BE2C (cell line): ENCODE measurements at places on chromosomes 13 and 19.

- no peak for DNase-seq
Measured at GRCh38 chr19:49567861-49568441, 12.4 kb downstream of the NOSIP start.

- no peak for DNase-seq
Measured at GRCh38 chr13:77728265-77729125, 31.0 kb downstream of the SLAIN1 start.

DNA sequence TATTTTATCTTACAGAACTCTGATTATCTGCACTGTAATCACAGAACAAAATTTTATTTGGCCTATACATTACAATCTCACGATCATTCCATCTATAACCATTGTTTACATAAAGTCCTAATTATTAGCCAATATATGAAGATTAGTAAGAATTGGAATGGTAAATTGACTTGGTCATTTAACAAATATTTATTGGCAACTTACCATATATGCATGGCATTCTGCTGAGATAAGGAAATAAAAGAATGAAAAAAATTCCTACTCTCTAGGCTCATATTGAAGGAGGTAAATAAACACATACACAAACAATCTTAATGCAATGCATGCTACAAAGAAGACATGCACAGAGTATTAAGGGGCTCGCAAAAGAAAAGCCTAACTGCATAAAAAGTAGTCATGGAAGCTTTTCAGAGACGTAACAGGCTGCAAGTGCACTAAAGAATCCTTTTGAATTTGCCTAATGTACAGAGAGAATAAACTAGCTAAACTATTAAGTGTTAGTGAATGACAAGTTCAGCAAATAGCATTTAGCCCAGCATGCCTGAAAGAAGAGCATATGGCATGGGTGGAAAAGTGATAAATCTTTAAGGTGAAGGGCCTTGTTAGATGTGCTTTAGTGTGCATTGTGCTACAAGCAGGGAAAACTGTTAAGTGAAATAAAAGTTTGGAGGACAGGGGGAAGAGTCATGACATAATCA is 1131.1 kb downstream of the PCDH9 start:
- no peak for DNase-seq

DNA sequence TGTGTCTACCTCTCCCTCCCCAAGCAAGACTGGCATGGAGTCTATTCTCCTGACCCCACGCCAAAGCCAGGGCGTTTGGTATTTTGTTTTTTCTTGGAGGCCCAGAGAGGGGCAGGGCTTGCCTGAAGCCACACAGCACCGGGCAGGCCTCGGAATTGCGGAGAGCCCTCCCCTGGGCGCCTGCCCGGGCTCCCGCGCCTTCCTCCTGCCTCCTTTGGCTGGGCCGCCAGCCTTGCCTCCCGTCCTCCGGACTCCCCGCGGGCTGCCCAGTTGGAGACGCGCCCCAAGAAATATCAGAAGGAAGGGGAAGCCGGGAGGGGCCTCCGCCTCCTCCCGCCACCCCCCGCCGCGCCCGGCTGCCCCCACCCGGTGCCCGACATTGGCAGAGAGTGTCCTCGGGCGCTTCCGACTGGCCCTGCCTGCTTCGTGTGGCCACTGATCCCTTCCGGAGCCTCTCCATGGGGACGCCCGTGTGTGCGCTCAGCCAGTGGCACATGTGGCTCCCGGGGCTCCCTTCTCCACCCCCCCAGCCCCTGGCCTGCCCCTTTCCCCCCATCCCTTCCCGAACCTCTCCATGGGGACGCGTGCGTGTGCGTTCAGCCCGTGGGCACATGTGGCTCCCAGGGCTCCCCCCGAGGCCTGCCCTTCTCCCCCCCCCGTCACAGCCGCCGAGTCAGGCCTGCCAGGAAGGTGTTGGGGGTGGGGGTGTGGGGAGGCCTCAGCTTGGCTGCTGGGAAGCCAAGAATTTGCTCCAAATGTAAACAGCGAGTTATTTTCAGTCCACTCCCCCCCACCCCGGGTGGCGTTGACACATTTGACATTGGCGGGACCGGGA is 37.3 kb downstream of the NFIC start:
- no peak for DNase-seq

DNA sequence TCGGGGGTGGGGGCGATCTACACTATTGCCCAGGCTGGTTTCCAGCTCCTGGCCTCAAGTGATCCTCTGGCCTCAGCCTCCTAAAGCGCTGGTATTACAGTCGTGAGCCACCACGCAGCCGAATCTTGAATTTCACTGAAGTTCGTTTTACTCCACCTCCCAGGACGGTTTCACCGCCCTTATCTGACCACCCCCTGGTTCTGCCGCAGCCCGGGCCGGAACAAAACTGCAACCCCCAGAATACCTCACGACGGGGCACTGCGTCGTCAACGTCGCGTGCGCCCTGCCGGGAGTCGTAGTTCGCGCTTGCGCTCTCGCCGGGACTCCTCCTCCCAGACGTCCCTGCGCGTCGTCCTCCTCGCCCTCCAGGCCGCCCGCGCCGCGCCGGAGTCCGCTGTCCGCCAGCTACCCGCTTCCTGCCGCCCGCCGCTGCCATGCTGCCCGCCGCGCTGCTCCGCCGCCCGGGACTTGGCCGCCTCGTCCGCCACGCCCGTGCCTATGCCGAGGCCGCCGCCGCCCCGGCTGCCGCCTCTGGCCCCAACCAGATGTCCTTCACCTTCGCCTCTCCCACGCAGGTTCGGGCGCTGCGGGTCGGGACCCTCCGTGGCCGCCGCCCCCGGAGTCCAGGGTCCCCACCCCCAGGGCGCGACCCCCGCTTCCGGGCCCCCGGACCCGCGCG is at the start of gene ATP5F1D:
TSS of gene ATP5F1D (plus strand) at position 335 of the 679 bp plus-strand sequence. CDS start at position 435, 100 bp downstream.
- DNase-seq, result peak; percentile 96

- DNase-seq, result peak; percentile 15
Measured at GRCh38 chr19:6801485-6802086, 29.1 kb downstream of the VAV1 start.

DNA sequence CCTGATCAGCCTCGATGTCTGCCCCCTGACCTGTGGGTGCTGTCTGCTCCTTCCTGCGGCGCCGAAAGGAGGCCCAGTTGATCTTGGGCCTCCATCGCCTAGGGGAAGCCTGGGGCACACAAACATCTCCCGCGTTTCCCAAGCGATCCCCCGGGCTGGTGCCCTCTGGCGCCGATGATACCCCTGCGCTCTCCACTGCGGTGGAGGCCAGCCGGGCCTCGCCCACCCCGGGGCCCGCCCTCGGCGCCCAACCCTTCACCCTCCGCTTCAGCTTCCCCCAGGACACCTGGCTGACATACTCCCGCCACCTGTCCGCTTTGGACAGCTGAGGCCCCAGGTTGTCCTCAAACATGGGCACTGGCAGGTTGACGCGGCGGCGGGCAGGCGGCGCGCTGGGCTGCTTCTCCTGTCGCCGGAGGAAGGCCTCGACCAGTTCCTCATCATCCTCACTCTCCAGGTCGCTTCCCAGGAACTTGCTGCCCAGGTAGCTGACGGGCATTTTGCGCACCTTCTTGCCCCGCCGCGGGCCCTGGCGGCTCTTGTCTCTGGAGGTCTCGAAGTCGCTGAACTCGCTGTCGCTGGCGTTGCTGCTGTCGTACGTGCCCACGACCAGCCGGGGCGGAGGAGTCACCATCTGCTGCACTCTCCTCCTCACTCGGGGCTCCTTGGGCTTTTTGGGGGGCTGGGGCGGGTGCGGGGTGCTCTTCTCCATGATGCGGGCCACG is 1.3 kb downstream of the CCDC8 start:
- no peak for DNase-seq

DNA sequence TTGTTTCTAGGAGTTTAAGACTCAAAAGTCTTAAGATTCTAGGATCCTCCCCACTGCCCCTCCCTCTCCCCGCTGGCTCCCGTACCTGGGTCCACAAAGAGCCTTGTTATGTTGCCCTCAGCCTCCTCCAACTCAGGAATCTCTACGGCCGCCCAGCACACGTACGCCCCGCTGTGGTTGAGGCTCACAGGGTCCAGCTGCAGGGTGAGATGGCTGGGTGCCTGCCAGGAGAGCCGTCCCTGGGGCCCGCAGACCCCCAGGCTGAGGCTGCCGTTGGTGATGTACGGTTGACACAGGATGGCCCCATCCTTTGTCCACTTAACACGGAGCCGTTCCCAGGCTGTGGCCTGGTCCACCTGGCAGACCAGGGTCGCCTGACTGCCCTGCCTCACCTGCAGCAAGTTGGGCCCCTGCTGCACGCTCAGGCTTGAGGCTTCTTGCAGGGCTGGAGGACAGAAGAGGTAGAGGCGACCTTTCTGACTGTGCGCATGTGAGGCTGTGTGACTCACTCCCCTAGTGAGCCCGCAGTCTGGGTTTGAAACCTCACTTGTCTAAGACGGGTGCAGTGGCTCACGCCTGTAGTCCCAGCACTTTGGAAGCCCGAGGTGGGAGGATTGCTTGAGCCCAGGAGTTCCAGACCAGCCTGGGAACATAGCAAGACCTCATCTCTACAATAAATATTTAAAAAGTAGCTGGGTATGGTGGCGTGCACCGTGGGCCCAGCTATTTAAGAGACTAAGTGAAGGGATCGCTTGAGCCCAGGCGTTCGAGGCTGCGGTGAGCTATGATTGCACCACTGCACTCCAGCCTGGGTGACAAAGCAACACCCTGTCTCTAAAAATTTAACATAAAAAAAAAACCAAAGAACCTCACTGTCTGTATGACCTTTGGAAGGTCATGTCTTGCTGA is 4.0 kb downstream of the TMIGD2 start:
- DNase-seq, result peak; percentile 43

GRCh38 chr13:38950987-38951386 is 39.6 kb downstream of the STOML3 start:
- DNase-seq, result no peak

- no peak for DNase-seq
Measured at GRCh38 chr13:43522788-43523187, 264.0 kb downstream of the ENOX1 start.

GRCh38 chr13:114116734-114117133 is 15.7 kb downstream of the RASA3 start:
- DNase-seq, result no peak
